ENCODE measurements at places on chromosomes 1 and 21. TPM values are rescaled to one million over a fixed set of nuclear protein-coding genes. Genes with fewer than 3 reads are reported as not detected.

Gene PKNOX1
- total RNA-seq, result 37.7 TPM

DNA sequence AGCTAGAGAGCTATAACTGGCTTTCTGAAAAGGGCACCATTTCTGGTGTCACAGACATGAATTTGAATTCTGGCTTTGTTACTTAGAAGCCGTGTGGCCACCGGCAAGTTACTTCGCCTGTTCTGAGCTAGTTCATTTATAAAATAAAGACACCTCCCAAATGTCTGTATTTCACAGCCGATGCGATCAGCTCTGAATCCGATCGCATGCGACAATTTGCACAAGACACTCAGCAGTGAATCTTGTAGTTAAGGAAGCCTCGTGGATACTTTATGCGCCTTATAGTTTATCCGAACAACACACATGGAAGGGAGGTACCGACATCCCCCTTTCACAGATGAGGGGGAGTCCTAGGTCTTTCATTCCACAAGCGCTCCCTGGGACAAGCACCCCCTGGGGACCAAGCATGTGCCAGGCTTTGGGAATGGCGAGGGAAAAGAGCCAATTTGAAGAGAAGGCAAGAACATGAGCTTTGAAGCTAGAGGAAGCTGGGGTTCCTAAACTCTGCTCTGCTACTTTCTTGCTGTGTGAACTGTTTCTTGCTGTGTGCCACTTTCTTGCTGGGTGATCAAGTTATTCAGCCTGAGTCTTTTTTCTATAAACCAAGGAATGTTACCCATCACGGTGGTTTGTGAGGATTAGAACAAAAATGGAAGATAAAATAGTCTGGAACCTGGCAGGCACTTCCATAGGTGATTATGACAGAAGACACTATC is 3.9 kb downstream of the ID3 start:
- no peak for DNase-seq

GRCh38 chr1:113978863-113979702 is at the start of gene OLFML3:
TSS of gene OLFML3 (plus strand) at chr1:113979474. CDS start at chr1:113979517, 43 bp downstream.
- DNase-seq, result peak; percentile 95

DNA sequence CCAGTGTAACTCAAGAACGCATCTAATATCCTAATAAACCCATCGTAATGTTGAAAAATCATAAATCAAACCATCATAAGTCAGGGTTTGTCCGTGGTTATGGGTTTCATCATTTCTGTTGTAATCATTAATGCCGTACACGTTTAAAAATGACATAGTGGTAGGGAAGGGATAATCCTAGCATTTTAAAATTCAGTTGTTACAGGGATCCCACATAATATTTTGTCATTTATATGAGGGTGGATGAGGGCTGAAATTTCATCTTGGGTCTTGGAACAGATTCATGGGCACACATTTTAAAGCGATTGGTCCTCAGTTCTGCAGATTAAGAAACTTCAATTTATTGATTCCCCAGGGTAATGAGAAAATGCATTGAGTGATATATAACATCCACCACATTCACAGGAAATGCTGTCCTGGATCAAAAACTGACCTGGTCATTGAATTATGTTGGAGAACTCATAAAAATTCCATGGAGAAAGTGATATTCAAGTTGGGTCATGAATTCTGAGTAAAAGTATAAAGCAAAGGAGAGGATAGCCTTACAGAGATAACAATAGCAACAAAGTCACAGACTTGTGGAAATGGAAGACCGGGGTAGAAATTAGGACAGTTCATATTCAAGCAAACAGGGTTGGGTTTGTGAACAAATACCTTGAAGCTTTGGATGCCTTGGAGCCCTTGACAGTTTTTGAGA is 1527.3 kb upstream of the TPTE start:
- DNase-seq, result no peak

DNA sequence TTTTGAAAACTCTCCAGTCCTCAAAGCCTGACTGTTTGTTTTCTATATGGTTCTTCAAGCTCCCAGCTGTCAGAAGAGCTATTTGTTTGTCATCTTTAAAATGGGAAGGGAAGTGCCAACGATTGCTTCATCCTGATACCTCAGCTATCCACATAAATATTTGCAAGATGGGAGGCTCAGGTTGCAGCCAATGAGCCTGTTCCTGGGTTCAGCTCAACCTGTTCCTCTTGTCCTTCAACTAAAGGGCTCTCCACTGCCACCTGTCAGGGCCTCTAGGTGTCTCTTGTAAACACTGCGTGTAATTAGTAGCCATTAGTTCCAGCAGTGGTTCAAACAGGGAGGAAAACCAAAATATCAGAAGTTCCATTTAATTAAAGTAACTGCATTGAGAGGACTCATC is 445.1 kb downstream of the AJAP1 start:
- DNase-seq, result no peak

Gene VPS45
- total RNA-seq, result 52.6 TPM

- DNase-seq, result no peak
Observed at GRCh38 chr1:232707142-232707541, 77.2 kb upstream of the SIPA1L2 start.

Gene CLEC20A
- total RNA-seq, result not detected

DNA sequence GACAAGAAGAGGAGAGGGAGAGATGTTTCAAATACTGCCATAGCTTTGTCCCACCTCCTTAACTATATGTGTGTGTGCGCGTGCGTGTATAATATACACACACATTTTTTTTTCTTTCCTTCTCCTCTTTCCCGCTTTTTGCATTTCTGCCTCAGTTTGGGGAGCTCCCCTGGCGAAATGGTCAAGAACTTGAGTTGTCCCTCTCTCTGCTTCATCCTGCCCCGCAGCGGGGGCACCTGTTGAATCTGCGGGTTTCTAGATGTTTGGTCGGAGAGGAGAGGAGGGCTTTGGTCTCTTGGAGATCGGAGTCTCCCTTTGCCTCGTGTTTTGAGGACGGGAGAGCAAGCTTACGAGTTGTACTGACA is 504 bp downstream of the SCCPDH start:
- no peak for DNase-seq

- DNase-seq, result no peak
Observed at GRCh38 chr1:246503341-246503740, 3.7 kb downstream of the SMYD3 start.

DNA sequence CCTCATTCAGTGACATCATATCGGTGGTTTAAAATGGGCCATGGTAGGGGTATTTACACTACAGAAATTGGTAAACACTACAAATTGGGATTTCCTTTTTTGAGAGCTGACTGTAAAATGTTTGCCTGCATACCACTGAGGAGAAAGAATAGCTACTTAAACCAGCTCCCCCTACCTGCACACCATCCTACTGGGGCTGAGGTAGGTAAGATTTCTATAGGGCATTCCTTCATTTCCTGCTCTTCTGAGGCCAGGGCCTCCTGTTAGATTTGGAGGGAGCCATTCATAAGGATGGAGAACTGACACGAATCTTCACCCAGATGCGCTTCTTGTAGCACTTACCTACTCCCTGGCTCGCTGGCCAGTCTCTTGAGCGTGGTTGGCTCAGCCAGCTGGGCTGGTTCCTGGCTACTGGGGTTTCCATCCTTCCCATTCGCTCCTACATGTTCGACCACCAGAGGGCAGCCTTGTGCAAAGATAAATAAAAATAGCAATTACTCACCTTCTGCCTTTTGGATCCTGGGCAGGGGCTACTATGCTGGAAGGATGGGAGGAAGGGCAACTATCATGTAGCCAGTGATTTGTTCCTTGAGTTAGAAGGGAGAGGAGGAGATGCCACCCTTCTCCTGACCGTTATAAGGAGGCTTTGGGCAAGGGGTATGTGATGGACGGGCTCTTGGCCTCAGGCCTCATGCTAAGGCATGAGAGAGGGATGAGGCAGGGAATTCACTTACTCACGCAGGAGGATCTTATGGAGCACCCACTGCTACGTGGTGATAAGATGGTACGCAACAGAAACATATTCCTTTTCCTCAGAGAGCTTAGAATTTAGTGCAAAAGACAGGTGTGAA is 10.7 kb downstream of the OPTC start:
- peak; percentile 83 for DNase-seq

Gene MKNK1
- 18.8 TPM for total RNA-seq

Gene RAB7B
- 0.19 TPM for total RNA-seq

DNA sequence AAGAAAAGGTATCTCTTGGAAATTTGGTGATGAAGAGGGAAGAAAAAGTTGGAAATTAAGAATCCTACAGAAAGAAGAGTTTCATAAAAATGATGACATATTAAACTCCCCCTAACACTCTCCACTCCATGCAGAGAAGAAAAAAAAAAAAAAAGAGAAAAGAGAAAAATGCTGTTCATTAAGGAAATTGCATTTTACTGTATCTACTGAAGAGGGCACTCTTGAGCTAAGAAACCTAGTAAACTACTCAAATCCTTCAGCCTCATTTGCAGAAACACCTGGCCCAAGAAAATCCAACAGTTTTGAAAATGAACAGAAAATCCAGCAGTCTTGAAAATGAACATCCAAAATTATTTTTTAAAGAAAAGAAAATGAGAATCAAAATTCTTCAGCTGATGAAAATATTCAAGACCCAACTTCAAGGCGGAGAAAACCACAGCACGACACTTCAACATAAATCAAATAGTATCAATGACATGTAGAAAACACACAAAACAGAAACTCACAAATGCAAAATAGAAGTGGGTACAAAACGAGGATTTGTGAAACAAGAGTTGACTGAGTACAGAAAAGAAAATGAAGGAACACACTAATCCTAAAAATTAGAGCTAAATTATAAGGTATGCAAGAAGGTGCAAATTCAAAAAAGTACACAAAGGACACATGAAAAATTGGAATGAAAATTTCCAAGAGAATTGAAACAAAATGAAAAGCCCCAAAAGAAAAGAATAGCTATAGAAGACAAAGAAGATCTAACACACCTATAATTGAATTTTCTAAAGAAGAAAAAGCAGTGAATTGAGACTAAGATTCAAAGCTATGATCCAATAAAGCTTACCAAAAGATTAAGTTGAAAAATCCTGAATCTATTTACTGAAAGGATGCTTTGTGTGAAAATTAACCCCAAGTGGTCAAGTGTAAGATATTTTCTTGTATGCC is 73.2 kb upstream of the DNAJC6 start:
- no peak for DNase-seq

Gene TNFRSF8
- total RNA-seq, result not detected

DNA sequence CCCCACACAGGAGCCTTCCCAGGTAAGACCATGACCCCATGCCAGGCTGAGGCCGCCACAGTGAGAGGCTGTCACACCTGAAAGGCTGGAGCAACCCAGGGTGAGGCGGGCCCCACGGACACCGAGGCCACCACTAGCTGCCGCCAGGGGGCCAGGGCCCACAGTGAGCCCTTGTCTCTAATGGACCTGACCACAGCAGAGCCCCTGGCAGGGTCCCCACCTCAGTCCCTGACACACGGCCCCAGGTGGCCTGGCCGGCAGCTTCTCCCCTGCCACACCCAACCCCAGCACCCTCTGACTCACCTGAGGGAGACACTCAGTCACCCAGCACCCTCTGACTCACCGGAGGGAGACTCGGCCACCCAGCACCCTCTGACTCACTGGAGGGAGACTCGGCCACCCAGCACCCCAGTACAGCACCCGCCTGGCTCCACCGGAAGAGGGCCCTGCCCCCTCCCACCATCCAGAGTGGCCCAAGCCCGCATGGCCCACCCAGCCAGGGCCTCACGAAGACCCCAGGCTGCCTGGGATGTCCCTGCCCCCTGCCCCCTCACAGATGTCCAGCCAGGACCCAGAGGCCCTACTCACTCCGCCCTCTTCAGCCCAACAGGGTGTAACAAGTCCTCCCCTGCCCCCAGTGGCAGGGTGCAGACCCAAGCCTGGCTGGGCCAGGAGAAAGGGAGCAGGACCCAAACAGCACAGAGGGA is 4.4 kb downstream of the DVL1 start:
- DNase-seq, result peak; percentile 99

DNA sequence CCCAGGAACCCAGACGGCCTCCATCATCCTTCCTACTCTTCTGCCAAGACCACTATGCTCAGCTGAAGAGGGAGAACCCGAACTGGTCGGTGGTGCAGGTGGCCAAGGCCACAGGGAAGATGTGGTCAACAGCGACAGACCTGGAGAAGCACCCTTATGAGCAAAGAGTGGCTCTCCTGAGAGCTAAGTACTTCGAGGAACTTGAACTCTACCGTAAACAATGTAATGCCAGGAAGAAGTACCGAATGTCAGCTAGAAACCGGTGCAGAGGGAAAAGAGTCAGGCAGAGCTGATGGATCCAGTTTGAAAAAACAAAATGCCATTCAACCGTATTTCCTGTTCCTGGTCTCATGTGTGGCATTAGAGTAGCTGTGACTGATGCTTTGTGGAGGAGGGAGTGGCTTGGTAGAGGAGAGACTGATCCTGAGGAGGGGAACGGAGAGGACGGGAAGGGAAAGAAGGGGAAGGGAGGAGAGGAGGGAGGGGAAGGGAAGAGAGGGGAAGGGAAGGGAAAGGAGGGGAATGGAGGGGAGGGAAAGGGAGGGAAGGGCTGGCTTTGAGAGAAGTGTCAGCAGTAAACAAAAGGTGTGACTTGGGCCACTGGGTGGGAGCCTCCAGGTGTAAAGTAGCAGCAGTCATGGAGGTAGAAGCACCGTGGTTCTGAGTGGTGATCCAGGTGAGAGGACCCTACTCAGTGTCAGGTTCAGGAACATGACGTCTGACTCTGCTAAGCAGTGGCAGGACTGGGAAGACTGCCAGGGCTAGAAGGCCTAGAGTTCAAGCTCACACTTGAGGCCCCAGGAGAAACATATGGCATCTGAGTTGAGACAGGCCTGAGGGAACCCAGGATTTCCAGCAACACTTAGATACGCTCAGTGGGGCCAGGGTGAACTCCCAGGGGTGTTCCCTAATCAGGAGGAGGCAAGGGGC is 846 bp downstream of the HMGB4 start:
- DNase-seq, result no peak

Gene DSCAM
- not detected for total RNA-seq

DNA sequence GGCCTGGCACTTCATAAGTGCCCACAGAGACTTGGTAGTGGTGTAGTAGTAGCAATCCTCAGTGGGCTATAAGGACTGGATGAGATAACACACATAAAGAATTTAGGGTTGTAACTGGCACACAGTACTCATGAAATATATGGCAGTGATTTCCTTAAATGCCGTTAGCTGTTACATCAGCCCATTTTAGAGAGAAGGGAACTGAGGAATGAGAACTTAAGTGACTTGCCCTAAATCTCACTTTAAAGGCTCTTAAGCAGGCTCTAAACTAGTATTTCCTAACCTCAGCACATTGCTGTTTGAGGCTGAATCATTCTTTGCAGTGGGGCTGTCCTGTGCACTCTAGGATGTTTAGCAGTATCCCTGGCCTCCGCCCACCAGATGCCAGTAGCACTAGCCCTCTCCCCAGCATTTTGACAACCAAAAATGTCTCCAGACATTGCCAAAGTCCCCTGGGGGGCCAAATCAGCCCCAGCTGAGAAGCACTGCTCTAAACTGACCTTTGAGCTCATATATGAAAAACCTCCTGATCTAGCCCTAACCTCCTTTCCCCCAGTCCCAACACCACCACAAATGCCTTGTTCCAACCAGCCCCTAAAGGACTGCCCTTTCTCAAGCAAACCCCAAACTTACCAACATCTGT is 11.6 kb downstream of the CAMK2N1 start:
- DNase-seq, result no peak

All from SJSA1 (cell line).